ENCODE measurements at places on chromosomes 2 and 18.

DNA sequence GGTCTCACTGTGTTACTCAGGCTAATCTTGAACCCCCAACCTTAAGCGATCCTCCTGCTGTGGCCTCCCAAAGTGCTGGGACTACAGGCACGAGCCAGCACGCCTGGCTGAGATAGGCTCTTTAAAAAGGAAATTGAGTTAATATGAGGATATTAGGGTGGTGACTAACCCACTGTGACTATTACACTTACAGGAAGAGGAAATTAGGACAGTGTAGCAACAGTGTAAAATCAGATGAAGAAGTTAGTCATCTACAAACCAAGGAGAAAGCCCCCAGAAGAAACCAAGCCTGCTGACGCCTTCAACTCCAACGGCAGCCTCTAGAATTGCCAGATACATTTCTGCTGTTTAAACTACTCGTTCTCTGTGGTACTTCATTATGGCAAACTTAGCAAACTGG is 711.9 kb downstream of the SUCLG1 start:
- DNase-seq: no peak

DNA sequence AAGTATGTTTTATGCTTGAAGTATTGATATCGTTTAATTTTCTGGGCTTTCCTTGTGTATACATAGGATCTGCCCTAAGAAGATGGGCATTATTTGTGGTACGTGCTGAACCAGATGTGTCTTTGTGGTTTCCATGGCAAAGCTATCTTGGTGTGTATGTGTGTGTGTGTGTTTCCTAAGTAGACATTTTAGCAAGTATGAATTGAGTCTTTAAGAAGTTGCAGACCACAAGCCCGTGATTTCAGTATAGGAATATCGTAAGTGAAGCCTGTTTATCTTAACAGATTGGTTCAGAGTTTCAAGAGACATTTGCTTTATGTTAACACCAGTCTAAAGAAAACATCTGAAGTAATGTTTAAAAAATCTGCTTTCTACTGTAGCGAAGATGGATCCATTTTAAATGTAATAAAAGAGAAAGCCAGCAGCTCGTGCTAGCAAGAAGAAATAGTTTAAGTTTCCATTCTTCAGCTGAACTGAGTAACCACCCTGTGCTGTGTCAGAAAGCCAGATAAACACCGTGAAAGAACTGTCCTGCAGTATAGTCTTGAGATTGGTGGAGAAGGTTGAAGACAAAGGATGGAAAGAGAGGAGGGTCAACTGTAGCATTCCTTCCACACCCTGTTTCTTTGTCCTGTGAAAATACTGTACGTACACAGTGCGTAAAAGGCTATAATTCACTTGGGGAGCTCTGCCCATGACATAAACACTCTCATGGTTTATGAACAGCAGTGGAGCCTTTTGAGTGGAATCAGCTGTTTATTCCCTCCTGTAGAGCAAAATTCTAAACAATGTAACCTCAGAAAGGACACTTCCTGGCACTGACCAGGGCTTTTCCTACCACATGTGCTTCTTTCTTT is 91.9 kb upstream of the FOSL2 start:
- DNase-seq: no peak

DNA sequence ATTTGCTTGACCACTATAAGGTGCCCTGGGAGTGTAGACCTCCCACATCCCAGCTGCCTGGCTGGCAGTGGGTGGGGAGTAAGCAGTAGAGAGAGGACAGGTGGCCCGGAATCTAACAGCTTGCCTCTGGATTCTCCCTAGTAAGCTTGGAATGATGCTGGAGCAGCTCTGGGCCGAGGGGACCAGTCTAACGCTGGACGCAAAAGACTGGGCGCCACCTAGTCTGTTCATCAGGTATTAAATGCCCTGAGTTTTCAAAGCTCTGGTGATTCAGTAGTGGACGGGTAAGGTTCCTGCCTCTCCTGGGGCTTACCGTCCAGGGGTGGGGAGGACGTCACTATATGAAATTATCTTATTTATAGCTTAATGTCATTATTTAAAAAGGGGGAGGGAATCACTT is 648 bp upstream of the LYPD6B start:
- DNase-seq: no peak

GRCh38 chr2:166841679-166842078 is 46.6 kb upstream of the XIRP2 start:
- no peak for DNase-seq

DNA sequence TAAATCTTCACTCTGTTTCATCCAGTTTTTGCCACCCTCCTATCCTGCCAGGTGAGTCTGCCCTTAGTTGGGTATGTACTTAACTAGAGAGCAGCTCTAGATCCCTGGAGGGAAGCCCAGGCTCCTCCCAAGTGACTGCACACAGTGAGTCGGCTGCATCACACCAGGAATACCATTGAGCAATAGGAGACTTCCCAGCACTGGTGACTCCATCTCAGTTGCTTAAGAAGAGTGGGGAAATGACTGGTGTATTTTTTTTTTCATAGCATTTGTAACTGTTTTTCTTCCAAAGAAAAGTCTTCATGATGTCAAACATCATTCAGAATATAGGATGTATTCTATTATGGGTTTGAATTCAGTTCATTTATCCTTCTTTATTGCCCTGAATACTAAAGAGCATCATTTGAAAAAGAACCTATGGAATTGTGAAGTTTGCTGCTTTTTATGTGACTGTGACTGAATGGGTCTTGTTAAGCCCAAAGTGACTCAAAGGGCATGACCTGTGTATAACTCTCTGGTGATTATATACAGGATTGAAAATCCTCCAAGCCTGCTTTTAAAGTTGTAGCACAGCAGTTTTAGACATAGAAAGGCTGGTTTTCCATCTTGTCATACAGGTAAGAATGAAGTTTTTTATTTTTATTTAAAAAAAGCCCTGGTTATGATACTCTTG is 84.3 kb downstream of the MAP3K20 start:
- no peak for DNase-seq

- DNase-seq: peak; percentile 32
These were observed 476 bp downstream of the STRN start for GRCh38 chr2:36965751-36966369.

- no peak for DNase-seq
These were observed 993.6 kb downstream of the LRP1B start for GRCh38 chr2:141137122-141137693.

- DNase-seq: no peak
These were observed 978.2 kb downstream of the CPS1 start for GRCh38 chr2:211534632-211535031.

DNA sequence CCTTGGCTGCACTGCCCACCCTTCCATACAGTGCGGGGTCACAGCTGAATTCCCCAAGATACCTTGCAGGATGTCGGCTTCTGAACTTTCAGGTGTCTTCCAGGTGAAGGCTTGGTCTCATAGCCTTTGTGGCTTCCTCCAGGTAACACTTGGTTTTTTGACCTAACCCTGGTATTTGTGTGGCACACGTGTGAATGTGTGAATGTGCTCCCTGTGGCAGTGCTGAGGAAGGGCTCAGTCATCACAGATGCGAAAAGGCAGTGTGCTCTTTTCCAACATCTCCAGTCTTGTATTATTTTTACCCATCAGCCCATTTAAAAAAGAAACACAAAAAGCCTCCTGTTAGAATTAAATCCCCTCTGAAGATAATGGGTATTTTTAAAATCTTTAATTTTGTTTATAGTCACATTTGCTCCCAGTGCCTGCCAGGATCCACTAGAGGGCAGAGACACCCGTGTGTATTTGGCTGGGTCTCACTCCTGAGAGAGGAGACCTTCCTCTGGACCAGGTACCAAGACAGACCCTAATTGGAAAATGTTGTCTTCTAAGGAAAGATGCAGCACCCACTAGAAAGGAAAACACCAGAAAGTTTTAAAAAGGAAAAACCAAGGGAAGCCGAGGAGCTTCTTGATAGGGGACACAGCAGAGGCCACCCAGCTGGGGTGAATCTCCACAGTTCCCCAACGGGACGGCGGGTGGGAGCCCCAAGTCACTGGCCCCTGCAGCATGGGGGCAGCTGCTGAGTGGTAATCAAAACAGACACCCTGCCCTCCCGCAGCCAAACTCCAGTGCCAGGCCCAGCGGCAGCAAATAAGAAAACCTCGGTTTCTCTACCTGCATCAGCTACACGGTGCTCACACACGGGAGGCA is 27.7 kb downstream of the FAM110C start:
- no peak for DNase-seq

- no peak for DNase-seq
These were observed 40.8 kb downstream of the MAP3K2 start for GRCh38 chr2:127347015-127347414.

GRCh38 chr2:150630587-150631235 is 143.2 kb upstream of the RND3 start:
- no peak for DNase-seq

DNA sequence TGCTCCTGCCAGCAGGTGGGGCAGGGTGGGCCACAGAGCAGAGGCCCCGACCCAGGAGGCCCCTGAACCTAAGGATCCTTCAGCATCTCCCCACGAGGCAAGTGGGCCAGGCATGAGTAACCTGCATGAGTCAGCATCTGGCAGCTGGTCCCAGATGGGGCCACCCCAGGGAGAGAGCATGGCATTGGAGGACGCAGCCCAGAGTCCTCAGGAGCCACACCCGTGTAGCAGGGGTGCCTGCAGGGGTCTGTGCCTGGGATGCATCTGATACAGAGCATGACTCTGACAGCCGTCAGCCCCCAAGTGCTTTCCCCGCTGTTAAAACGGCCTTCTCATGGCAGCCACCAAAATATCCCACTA is 185.6 kb upstream of the SALL3 start:
- no peak for DNase-seq

DNA sequence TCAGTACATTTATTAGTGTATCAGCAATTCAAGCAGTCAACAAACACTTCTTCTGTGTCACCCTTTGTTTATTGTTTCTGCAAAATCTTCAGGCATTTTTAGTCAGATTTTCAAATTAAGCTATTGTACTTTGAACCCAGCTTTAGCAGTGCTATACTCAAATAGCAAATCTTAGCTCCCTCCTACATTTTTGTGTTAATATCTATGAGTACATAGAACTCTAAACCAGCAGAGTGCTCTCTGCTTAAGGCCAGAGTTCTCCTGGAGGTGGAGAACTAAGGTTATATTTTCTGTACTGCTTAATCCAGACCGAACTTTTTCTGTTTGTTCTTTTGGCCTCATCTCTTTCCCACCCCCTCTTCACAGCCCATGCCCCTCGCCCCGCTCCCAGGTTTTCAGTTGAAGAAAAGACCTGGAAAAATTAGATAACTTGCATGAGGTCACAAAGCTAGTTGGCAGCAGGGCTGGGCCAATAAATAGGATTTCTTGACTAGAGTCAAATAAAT is 29.2 kb upstream of the SCN1A start:
- DNase-seq: no peak

GRCh38 chr2:212939777-212940531 is 211.5 kb downstream of the IKZF2 start:
- DNase-seq: no peak

- no peak for DNase-seq
These were observed 45.6 kb downstream of the SS18 start for GRCh38 chr18:26044807-26045206.

DNA sequence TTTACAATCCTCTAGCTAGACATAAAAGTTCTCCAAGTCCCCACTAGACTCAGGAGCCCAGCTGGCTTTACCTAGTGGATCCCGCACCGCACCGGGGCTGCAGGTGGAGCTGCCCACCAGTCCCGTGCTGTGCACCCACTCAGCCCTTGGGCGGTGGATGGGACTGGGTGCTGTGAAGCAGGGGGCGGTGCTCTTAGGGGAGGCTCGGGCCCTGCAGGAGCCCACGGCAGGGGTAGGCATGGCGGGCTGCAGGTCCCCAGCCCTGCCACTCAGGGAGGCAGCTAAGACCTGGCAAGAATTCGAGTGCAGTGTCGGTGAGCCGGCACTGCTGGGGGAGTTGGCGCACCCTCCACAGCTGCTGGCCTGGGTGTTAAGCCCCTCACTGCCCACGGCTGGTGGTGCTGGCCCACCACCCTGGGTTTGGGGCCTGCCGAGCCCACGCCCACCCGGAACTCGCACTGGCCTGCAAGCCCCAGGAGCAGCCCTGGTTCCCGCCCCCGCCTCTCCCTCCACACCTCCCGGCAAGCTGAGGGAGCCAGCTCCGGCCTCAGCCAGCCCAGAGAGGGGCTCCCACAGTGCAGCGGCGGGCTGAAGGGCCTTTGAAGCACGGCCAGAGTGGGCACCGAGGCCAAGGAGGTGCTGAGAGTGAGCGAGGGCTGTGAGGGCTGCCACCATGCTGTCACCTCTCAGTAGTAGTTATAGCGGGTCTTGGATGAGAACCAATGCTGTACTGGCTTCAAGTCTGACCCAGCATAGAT is 255.2 kb downstream of the CDH7 start:
- no peak for DNase-seq

GRCh38 chr2:1479346-1479745 is 66.1 kb downstream of the TPO start:
- no peak for DNase-seq

- DNase-seq: no peak
These were observed 21.2 kb downstream of the TRAF3IP1 start for GRCh38 chr2:238341536-238341935.

GRCh38 chr2:196153480-196153879 is 17.9 kb downstream of the STK17B start:
- DNase-seq: no peak

- DNase-seq: no peak
These were observed 11.3 kb downstream of the CYP26B1 start for GRCh38 chr2:72136331-72136730.

GRCh38 chr2:675982-676646 is 1.1 kb downstream of the TMEM18 start:
- peak; percentile 1 for DNase-seq

DNA sequence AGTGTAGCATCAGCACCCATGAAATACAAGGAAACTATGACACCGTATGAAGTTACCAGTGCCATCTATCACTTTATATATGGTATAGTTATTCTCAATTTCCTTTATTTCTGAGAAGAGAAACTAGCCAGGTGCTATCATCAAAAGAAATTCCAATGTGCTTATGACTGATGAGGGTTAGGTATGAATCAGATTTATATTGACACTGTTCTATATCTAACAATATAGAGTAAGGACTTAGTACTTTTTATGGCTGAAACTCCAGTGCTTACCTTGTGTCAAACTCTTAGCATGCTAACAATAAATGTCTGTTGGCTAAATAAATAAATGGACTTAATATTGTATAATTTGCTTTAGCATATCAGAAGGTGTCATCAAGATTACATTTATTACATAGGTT is 6.9 kb downstream of the METTL4 start:
- DNase-seq: no peak

DNA sequence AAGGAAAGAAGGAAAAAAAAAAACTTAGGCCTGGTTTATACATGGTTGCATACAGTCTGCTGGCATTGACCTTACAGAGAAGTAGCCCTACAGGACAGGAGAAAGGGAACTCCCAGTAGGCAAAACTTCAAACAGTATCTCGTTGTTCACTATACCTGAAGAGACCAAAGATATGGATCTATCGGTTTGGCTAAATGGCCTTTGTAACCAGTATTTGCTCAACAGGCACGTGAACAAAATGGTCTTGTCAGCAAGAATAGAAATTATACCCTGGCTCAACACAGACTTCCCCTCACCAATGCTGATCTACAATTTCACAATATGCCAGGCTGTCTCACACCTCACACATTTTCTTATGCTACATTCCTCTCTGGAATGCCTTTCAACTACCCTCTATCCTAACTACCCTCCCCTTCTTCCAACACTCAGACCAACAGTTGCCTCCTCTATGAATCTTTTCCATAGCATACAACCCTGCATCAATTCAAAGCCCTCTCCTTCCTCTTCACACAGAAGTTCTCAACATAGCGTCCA is 13.7 kb downstream of the HYCC2 start:
- no peak for DNase-seq
